ENCODE measurements at places on chromosomes 5 and 9.

- no peak for DNase-seq
Observed at GRCh38 chr5:66894480-66895240, 298.5 kb downstream of the MAST4 start.

GRCh38 chr5:61768692-61769281 lies 436.7 kb downstream of the ZSWIM6 start:
- no peak for DNase-seq

- no peak for DNase-seq
Observed at GRCh38 chr9:13567833-13568232, 288.3 kb upstream of the MPDZ start.

DNA sequence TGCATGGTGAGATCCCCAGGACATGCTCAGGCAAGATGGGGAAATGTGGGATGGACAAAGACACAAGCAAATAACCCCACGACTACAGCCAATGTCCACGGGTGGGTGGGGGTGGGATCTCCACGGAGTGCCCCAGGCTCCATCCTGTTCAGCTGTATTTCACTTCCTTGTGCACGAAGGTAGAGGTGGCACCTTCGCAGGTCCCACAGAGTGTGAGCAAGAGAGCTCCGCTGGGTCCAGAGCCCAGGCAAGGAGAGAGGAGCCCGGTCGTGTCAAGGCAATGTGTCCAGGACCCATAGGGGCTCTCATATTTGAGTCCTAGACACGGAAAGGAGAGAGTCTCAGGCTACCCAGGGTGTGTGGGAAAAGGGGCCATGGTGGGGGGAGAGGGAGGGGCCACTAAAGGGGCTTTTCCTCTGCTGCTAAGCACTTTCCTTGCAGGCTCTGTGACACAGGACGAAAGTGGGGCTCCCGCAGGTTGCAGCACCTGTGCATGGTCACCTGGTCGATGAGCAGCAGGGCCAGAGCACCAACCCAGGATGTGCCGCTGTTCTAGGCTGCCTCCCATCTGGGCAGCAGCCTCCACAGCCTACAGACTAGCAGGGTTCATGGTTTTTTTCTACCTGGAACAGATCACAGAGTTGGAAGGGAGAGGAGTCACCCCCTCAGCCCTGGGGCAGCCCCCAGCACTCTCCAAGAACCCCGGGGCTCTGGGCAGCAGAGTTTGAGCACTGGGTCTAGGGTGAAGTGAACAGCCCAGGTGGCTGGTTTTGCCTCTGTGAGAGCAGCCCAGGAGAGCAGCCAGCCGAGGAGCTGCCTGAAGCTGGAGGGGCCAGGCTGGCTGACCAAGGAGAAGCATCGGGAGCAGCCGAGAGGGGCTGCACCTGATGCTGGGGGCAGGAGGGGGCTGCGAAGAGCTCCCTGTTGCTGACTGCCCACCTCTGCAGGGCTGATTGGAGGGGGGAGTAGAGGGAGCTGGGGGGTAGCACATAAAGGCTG lies 100.7 kb upstream of the MVB12B start:
- DNase-seq = no peak

DNA sequence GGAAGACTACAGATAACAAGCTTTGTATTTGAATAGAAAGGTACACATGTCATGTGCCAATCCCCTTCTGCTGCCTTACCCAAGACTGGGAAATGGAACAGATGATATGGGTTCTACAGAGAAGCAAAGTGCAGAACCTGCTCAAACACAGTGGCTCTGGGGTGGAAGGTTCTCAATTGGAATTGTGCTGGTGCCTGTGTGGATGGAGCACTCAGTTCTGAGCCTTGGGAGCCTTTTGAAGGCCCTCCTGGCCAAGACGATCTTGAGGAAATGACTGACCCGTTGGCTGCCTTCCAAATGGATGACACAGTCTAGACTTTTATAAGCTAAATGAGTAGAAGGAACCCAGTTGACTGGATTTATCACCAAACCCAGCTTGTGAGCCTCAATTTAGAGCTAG lies 4.2 kb upstream of the PRSS3 start:
- no peak for DNase-seq

DNA sequence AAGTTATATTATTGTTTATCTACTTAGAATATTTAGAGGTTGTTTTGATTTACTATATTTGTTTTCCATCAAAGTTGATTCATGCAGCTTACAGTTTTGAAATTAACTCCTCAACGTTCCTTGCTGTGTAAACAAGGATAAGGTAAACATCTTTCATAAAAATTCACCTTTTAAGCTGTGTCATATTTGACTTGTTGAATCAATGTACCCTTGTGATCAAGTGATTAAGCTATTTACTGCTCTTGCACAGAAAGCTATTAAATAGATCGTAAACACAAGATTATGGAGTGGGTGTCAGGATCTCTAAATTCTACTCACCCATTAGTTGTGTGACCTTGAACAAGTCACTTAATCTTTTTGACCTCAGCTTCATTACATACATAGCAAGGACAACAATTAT lies 2054.0 kb upstream of the NUDT12 start:
- no peak for DNase-seq

Data from head of caudate nucleus (tissue), 42 donors.